Skeletal muscle tissue (tissue), 5 donors: ENCODE measurements at places on chromosomes 5 and 9. TPM values are rescaled to one million over a fixed set of nuclear protein-coding genes. Genes with fewer than 3 reads are reported as not detected.

COL5A1 gene
- 258 TPM for total RNA-seq

SLC36A1 gene
- total RNA-seq: 8.9 TPM

PTAR1 gene
- total RNA-seq: 45.9 TPM

RASEF gene
- under 0.01 TPM for total RNA-seq

POLK gene
- 20.4 TPM for total RNA-seq

IRGM gene
- total RNA-seq: not detected

CFAP157 gene
- not detected for total RNA-seq

GPX3 gene
- total RNA-seq: 33.4 TPM

NADK2 gene
- total RNA-seq: 27.1 TPM

SLC34A3 gene
- total RNA-seq: not detected

C9orf50 gene
- total RNA-seq: not detected

NPR2 gene
- total RNA-seq: 7.3 TPM

PPP3R2 gene
- not detected for total RNA-seq

CDC23 gene
- total RNA-seq: 41.8 TPM

FOXD4L4 gene
- under 0.01 TPM for total RNA-seq

CCDC69 gene
- total RNA-seq: 21.9 TPM

ADGRD2 gene
- total RNA-seq: not detected

GPR150 gene
- total RNA-seq: under 0.01 TPM

WNT8A gene
- total RNA-seq: not detected

RORB gene
- under 0.01 TPM for total RNA-seq

TNIP1 gene
- total RNA-seq: 42.8 TPM

LCN15 gene
- not detected for total RNA-seq

KCNMB1 gene
- under 0.01 TPM for total RNA-seq

NR5A1 gene
- not detected for total RNA-seq

SPINK7 gene
- not detected for total RNA-seq

PCDHA7 gene
- 0.52 TPM for total RNA-seq

CCNJL gene
- 3.1 TPM for total RNA-seq

ADAMTS6 gene
- total RNA-seq: 2.6 TPM

KCNV2 gene
- total RNA-seq: not detected

MLANA gene
- not detected for total RNA-seq

MAMDC4 gene
- 0.52 TPM for total RNA-seq

PCDHB8 gene
- 1.6 TPM for total RNA-seq

IL31RA gene
- total RNA-seq: 1.0 TPM

LPAR1 gene
- 45.9 TPM for total RNA-seq

TPPP gene
- total RNA-seq: 3.7 TPM

PALM2AKAP2 gene
- total RNA-seq: 24.0 TPM

SPINK13 gene
- total RNA-seq: not detected

ZDHHC11 gene
- 1.0 TPM for total RNA-seq

FRMD3 gene
- 27.7 TPM for total RNA-seq

NXNL2 gene
- 0.52 TPM for total RNA-seq

FBP1 gene
- not detected for total RNA-seq
